Gastroesophageal sphincter (tissue), 4 donors: ENCODE measurements at places on chromosomes 3 and 15. TPM values are rescaled to one million over a fixed set of nuclear protein-coding genes. Genes with fewer than 3 reads are reported as not detected.

- no peak for ATAC-seq
Measured at GRCh38 chr15:23039917-23040281, 530 bp upstream of the TUBGCP5 start.

GRCh38 chr3:126316501-126316939, 40.7 kb downstream of the KLF15 start:
- no peak for ATAC-seq

GRCh38 chr3:74607803-74608202, 6.7 kb downstream of the CNTN3 start:
- ATAC-seq, result no peak

- no peak for ATAC-seq
Measured at GRCh38 chr15:100635406-100636071, 33.1 kb downstream of the ASB7 start.

GRCh38 chr3:53792866-53793265, 53.4 kb downstream of the CHDH start:
- ATAC-seq, result no peak

- peak; percentile 76 for ATAC-seq
Measured at GRCh38 chr3:185549122-185549521, 3.3 kb downstream of the LIPH start.

GRCh38 chr3:32958509-32958908, 7.1 kb downstream of the CCR4 start:
- ATAC-seq, result no peak

DNA sequence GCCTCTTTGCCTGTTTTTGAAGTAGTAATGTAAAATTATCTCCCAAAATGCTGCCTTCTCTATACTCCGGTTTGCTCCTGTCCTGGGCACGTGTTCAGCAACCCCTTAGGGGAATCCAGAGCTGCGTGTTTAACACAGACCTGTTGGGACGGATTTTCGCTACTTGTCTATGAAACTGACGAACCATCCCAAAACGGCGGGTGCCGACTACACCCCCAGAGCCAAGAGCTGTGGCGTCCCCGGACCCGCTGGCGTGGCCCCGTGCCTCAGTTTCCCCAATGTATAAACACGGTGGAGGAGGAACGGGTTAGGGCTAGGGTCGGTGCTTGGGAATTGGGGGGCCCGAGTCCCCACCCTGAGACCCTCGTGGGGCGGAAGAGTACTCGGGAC, 473 bp downstream of the FHIT start:
- ATAC-seq, result no peak

DNA sequence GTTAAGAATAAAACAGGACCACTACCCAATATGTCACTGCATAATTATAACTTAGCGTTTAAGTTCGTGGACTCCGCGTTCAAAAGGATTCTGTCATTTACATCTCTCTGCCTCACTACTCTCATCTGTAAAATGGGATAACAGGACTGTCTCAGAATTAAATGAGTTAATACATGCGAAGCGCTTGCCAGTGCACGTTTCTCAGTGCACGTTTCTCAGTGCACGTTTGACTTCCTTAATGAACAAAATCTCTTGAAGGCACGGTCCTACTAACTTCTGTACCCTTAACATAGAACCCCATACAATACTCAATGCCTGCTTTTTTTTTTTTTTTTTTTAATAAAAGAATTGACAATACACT, 499 bp downstream of the RABL3 start:
- peak; percentile 2 for ATAC-seq

GRCh38 chr15:52651868-52652267, 27.3 kb downstream of the ATOSA start:
- ATAC-seq, result peak; percentile 98

DNA sequence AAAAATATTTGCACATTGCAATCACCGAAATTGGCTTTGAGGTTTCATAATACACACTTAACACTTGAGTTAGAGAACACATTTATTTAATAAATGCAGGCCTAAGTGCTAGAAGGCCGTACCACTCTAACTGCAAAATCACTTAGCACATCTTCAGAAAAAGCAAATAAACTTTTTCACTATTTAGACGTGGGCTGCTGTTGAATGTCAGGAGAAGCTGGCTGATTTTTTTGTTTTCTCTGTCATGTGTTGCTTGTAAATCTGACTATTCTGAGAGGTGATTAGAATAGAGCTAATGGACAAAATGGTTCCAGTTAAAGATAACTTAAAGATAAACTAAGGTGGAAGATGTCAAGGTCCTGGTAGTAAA, 265.1 kb downstream of the FOXP1 start:
- no peak for ATAC-seq

The DHX30 gene
- total RNA-seq, result 66.9 TPM

The PLSCR1 gene
- total RNA-seq, result 110 TPM
